ENCODE measurements at places on chromosomes 7 and 10.

DNA sequence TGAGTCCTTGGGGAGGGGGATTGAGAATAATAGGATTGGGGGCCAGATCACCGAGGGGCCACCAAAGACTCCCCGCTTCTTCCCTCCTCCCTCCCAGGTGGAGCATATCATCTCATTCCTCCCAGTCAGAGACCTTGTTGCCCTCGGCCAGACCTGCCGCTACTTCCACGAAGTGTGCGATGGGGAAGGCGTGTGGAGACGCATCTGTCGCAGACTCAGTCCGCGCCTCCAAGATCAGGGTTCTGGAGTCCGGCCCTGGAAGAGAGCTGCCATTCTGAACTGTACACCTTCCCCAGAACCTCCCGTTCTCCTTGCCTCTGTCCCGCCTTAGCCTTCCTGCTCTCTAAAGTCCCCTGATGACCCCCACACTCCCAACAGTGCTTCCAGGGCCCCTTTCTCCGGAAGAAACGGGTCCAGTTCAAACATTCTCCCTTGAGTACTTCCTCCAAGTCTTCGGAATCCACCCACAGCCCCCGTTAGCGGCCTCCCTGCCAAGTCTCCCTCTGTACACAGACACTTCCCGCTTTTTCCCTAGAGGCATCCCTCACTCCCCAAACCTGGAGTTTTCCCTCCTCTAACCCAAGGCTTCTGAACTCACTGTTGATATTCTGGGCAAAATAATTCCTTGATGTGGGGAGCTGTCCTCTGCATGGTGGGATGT, 4.1 kb downstream of the FBXO24 start:
- DNase-seq, result no peak

GRCh38 chr7:45653209-45653907, 79.2 kb downstream of the ADCY1 start:
- no peak for DNase-seq

- DNase-seq, result no peak
Observed at GRCh38 chr7:1567896-1568510, 1.8 kb downstream of the PSMG3 start.

- DNase-seq, result no peak
Observed at GRCh38 chr7:12231097-12231496, 20.0 kb downstream of the TMEM106B start.

DNA sequence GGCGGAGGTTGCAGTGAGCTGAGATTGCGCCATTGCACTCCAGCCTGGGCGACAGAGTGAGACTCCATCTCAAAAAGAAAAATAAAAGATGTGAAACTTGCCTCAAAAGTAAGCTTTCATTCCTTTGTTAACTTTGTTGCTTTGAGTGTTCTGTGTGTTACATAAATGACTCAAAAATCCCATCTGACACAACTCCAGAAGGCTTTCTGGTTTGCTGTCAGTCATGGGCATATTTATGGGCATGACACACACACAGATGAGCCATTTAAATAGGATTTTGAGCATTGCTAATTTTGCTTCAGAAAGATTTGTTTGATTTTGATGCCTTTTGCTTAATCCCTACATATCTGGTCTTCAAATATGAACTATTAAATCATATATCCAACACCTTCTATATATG, 82.6 kb downstream of the CACNB2 start:
- no peak for DNase-seq

DNA sequence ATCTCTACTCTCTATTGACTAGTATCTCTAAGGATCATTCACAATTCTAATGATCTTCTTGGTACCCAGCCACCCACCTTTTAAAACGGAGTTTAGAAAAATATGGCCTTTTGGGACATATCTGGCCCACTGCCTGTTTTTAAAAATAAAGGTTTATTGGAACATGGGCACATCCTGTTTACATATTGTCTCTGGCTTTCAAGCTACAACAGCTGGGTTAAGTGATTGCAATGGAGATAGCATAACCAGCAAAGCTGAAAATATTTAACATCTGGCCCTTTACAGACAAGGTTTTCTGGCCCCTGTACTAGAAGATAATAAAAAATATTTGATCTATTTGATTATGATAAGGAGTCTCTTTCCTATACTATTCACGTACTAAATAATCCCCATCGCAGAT, 232.4 kb upstream of the RHOBTB1 start:
- DNase-seq, result no peak

GRCh38 chr7:74288034-74288881, 949 bp upstream of the CLIP2 start:
- no peak for DNase-seq

DNA sequence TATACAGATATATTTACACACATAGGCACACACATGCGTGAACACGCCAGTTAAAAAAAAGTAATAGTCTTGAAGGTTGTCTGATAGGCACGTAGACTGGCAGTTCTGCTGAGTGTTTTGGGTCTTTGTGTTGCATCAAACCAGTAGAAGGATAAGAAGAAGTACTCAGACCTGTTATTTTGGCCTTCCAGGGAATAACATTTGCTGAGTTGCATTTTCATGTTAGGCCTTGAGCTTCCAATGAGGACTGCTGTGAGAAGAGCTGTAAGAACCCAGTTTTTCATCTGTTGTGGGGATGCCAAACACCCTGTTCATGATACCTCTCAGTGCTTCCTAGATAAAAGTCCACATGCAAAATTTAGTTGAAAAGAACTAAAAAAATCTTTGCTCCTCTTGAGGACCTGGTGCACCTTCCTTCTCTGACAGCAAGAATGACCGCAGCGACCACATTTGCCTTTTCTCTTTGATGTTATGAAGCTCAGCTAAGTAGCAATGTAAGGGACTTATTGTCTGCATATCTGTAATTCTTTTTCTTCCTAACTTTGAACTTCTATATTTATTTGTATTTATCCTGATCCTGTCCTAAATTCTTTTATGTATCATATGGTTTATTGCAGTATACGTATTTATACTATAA, 27.2 kb downstream of the HIPK2 start:
- DNase-seq, result no peak

GRCh38 chr10:101725296-101726114, 30.5 kb upstream of the FBXW4 start:
- no peak for DNase-seq

DNA sequence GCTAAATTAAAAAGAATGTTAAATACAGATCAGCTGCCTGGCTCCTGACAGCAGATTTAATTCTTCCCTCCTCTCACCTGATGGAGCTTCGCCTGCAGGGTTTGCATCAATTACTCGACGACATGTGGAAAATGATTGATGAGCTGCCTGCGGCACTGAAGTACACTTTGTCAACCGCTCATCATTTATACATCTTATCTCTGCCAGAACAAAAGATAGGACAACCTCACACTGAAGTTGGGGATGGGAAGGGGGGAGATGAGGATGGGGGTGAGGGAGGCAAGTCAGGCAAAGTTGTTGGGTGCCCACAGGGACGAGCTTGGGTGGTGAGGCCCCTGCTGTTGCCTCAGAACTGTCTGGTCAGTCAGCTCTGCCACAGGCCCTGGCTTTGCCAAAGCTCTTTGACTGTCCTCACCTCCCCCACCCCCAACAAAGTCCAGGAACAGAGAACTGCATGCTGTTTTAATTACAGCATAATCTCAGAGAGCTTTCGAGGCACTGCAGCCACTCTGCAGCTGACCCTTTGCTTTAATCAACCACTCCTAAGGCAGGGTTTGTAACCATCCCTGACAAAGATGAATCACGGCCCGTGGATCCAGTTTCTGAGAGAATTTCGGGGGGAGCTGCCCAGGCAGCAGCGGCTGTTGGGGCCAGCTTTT, 702.3 kb downstream of the LRMDA start:
- DNase-seq, result no peak

GRCh38 chr7:20358762-20359282, 28.1 kb downstream of the ITGB8 start:
- no peak for DNase-seq

DNA sequence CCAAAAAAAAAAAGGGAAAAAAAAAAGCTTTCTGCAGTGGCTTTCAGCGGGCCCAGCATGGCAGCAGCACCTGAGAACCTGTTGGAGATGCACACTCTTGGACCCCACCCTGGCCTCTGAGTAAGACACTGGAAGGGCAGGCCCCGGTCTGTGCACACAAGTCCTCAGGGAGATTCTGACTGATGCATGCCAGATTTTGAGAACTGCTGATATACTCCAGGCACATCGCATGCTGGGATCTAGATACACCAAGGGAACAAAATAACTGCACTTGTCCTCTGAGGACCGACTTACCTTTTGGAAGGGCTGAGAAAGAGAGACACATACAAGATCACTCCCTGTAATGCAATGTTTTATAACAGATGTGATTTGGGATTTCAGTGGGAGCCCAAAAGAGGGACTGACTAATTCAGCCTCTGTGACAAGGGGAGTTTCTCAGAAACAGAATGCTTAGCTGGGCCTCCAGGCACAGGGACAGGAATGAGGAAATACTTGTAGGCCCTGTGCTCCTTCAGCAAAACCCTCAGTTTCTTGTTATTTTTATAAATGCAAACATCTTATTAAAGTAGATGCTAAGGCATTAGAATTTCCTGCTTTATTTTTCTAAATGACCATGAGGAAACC, 8.2 kb downstream of the EGFR start:
- DNase-seq, result no peak

DNA sequence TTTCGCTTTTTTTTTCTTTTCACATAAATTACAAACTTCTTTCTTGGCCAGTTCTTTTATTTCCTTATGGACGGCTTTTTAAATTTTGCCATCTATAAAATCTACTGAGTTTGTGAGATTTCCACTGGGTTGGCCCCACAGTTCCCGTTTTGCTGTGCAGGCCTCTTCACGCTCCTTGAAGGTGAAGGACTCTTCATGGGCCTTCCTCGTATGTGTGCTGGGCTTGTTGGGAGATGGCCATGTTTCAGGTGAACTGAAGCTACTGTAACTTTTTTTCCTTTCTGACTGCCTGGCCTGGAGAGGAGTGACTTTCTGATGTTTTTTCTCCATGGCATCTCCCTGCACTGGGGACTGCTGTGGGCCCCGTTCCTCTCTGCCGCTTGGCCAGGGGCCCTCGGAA, 262.4 kb downstream of the COBL start:
- DNase-seq, result no peak

GRCh38 chr10:111999205-111999914, 184.2 kb downstream of the GPAM start:
- DNase-seq, result no peak

GRCh38 chr10:23073527-23073926, 21.9 kb upstream of the MSRB2 start:
- no peak for DNase-seq

- no peak for DNase-seq
Observed at GRCh38 chr7:110839866-110840265, 251.1 kb upstream of the LRRN3 start.

GRCh38 chr7:89887489-89887888, 266.8 kb upstream of the STEAP1 start:
- no peak for DNase-seq

DNA sequence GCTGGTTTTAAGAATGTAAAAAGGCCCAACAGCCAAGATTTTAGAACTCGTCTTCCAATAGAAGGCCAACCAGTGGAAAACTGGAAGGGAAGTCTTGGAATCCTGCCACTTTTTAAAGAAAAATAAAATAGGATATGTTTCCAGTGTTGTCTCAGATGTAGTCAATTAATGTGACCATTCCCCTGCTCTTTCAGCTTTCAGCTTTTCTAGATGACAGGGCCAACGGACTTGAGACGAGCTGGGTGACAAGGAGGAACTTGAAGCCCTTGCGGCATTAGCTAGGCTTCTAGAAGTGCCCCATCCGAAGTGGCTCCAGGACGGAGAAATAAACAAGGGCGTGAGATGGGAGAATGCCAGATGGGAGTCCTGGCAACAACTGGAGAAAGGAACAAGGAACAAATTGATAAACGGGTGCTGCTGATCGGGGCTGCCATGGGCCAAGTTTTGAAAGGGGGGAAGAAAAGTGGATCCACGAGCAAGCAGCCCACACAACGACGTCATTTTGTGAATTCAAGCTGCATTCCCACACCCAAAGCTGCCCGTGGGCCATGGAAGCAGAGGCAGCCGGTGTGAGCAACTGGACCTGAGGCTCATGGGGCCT, 42.3 kb downstream of the CTBP2 start:
- no peak for DNase-seq

DNA sequence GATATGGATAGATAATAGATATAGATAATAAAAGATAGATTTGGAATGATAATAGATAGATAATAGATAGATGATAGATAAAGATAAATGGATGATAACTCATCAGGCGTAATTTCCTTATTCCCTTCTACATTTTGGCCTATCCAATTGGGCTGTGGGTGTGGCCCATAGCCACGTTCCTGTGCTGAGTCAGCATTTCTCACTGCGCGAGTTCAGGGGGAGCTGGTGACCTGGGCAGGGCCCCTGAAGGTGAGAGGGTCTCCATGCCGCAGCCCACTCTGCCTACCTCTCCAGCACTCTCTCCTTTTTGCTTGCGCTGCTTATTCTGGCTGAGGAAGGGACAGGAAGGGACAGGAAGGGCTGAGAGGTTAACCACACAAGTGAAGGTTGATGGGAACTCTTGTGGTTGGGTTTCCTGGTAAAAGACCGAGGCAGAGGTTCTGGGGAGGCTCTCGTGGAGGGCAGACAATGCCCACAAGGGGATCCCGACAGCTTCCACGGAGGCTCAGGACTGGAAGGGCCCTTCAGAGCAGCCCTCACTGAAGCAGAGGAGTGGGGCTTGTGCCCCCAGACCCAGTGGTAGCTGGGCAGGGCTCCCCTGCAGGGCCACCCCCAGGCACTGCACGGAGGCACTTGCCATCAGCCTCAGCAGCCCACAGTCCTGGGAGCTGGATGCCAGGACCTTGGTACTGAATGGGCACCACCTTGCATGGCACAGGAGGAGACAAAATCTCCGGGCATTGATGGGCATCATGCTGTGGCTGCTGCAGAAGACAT, 247.3 kb upstream of the PITRM1 start:
- no peak for DNase-seq

- DNase-seq, result no peak
Observed at GRCh38 chr10:49115015-49115795, at the start of gene VSTM4. Gene VSTM4, minus strand, starts transcription at chr10:49115522. Its CDS starts 37 bp downstream, at chr10:49115485.

- no peak for DNase-seq
Observed at GRCh38 chr7:66952343-66953043, 31.5 kb downstream of the TMEM248 start.

DNA sequence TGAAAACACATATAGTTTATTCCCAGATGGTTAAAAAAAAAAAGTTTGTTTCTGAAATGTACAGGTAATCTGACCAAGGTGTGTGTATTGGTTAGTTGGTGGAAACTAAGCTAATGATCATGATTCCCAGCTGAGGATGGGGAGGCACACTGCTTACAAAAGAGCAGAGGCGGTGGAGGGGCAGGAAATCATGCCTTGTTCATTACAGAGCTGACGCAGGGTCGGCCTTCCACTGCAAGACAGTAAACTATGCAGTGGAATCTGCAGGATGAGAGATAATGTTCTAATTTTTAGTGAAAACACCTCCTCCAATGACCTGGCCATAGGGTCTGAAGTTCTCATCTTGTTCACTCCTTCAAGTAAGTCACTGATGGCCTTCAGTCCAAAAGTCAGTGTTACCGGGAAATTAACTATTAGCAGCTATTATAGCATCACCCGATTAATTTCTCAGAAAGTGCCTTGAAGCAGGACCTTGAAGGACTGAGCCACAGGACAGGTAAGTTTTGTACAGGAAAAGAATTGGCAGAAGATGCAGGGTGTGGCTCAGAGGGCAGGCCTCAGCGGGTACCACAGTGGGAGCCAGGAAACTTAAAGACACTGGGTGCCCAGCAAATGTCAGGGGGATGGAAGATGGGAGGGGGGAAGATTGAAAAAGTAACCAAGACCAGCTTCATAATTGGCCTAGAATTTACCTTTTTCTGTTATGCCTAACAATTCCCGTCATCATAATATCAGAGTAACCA, 36.0 kb downstream of the MYOF start:
- no peak for DNase-seq

GRCh38 chr7:77498659-77499379, 38.3 kb upstream of the PTPN12 start:
- no peak for DNase-seq

Measured in stimulated activated CD4-positive, alpha-beta T cell treated with anti-CD3 and anti-CD28 coated beads, Interleukin-1b, Interleukin-23, amount 100 ng/mL, for 4 hours (primary cell).